ENCODE measurements at places on chromosomes 3 and 15. TPM values are rescaled to one million over a fixed set of nuclear protein-coding genes. Genes with fewer than 3 reads are reported as not detected.
A peak's percentile ranks its signal among the peaks of the same experiment; 100 is the strongest.

DNA sequence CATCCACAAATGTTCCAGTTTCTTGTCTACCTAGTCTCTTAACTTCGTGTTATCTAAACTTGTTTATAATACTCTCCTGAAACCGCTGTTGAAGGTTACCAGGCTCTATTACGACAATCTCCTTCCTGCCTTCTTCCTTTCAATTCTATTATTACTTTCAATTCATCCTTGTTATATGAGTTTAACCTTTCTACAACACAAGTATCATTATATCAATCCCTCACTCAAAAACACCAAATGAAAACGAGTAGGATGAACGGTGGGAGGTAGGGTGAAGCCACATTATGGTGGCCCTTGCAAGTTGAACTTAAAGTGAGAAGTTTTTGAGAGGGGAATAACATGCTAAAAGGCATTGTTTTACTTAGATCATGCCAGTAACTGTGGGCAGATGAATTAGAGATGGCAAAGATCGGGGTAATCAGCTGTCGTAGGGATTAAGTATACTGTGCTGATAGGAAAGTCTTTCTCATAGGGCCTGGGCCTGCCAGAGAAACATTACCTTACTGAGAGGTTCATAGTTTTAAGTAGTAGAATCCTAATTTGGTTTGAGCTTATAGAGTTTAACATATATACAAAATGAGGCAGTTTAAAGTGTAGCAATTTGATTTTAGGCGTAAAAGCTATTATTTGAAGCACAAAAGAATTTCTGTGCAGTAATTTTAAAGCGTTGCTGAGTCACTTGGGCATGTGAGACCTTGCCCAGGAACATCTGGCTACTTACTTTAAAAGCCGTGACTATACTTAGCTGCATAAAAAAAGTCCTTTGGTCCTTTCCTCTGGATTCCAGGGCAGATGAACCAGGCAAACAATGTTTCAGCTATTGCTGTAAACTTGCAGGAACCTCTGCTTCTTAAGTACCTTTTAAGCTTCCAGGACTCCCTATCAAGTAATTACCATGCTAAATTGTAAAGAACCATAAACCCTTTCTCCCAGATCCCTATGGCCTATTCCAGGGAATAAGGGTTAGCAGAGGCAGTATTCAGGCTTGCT, 3.3 kb upstream of the CEP97 start:
- peak overlapping the region; percentile 78 for H3K27ac ChIP-seq
- H3K4me1 ChIP-seq, result peaks cover 48% of the 10 kb centered on the region
- no peaks in the 10 kb centered on the region for H3K36me3 ChIP-seq
- no peak for DNase-seq
- H3K27me3 ChIP-seq, result no peaks in the 10 kb centered on the region

DNA sequence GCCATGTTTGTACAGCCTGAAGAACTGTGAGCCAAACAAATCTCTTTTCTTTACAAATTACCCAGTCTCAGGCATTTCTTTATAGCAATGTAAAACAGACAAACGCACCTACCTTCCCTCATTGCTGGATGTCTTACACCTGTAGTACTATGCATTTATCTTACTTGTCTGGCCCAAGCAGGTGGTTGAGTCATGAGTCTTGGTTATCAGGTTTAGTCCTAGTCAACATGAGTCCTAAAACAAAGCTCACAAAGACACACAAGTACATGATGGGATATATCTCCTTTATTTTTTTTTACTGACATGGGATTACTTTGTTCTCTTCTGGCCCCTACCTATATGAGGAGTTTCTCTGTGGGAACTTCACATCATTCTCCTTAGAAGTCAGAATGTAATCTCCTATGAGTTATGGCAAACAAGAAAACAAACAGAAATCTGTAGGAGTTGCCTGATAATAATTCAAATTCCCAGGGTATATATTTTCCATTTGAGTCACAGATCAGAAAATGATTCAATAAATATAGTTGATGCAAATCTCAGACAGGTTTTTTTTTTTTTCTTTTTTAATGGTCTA, 33.6 kb upstream of the PLSCR2 start:
- no peak overlapping the region for H3K4me3 ChIP-seq
- H3K27me3 ChIP-seq, result no peaks in the 10 kb centered on the region
- no peak overlapping the region for H3K27ac ChIP-seq
- H3K36me3 ChIP-seq, result no peaks in the 10 kb centered on the region
- no peak for DNase-seq

DNA sequence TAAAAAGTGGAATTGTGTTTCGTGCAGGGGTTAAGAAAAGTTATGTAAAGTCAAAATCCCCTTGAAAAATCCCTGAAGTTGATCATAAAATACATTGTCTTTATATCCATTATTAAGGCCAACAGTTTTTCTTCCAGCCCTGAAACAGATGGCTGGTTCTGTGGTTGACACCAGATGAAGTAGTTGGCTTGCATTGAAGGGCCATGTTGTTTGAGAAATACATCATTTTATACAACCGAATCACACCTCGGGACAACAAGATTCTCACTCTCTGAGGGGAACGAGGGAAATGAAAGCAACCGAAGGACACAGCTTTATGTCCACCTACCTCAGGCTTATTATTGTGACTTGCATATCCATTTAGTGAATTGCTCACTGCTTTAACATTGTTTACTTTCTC, 126.0 kb upstream of the MITF start:
- H3K36me3 ChIP-seq, result no peaks in the 10 kb centered on the region
- H3K4me1 ChIP-seq, result no peaks in the 10 kb centered on the region
- H3K27me3 ChIP-seq, result no peaks in the 10 kb centered on the region

- no peaks in the 10 kb centered on the region for H3K27me3 ChIP-seq
- DNase-seq, result no peak
- H3K4me3 ChIP-seq, result no peak overlapping the region
- no peak overlapping the region for H3K27ac ChIP-seq
- H3K4me1 ChIP-seq, result no peaks in the 10 kb centered on the region
Measured at GRCh38 chr3:72990701-72991395, 5.8 kb upstream of the PPP4R2 start.

- H3K4me1 ChIP-seq, result no peaks in the 10 kb centered on the region
- no peak for DNase-seq
- H3K36me3 ChIP-seq, result no peaks in the 10 kb centered on the region
- H3K27me3 ChIP-seq, result peaks cover 15% of the 10 kb centered on the region
- H3K4me3 ChIP-seq, result no peak overlapping the region
Measured at GRCh38 chr3:72234391-72234790, 449.4 kb upstream of the PROK2 start.

DNA sequence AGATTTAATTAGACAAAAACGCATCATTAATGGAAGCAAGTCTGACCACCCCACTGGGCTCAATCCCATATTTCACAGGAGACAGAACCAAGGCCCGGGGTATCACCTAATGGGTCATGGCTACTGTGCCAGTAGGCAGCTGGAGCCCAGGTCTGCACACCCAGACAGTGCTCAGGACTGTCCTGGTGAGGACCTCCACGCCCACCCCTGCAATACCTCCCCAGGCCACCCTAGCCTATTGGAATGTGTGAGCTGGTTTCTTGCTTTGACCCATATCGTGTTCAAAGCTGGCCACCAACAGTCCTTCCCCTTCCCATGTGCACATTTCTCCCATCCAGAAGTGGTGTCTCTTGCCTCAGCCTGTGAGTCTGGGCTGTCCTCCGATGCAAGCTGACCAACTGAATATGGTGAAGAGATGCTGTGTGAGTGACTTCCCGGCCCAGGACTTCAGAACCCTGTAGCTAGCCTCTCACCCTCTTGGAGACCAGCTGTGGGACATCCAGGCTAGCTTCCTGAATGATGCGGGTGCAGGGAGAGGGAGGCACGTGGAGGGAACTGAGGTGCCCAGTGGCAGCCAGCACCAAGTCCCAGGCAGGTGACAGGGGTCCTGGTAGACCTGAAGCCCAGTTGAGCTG, 19.1 kb downstream of the SLC6A20 start:
- H3K27me3 ChIP-seq, result no peaks in the 10 kb centered on the region
- no peak overlapping the region for H3K27ac ChIP-seq
- no peak overlapping the region for H3K4me3 ChIP-seq
- no peaks in the 10 kb centered on the region for H3K36me3 ChIP-seq

DNA sequence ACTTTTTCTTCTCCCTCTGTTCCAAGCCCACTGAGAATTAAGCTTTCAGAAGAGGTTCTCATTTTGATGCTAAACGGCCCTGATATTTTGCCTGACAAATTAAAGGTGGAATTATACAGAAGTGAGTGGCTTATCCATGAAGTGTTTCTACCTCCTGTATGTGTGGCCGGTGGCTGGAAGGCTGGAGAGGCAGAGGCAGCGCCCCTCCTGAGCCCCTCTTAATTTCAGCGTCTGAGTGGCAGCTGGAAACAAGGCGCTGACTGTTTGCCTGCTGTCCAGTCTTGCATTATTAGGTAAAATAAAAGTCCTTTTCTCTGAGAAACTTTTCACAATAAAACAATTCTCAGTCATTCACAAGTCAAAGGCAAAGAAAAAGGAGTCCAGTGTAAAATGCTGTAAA, 685.7 kb downstream of the MCTP2 start:
- H3K27me3 ChIP-seq, result no peaks in the 10 kb centered on the region
- no peak for DNase-seq
- no peaks in the 10 kb centered on the region for H3K36me3 ChIP-seq

Gene ANKUB1
- not detected for total RNA-seq

Gene LMLN
- total RNA-seq, result 5.9 TPM

Gene TRNT1
- total RNA-seq, result 33.4 TPM

- H3K4me3 ChIP-seq, result no peak overlapping the region
- H3K27ac ChIP-seq, result no peak overlapping the region
- no peaks in the 10 kb centered on the region for H3K27me3 ChIP-seq
- no peaks in the 10 kb centered on the region for H3K36me3 ChIP-seq
Measured at GRCh38 chr15:95919460-95919859, 411.0 kb upstream of the NR2F2 start.

Gene AADACL2
- not detected for total RNA-seq

GRCh38 chr3:18758047-18758704, 333.0 kb upstream of the SATB1 start:
- H3K4me3 ChIP-seq, result no peak overlapping the region
- no peak overlapping the region for H3K27ac ChIP-seq
- no peak for DNase-seq
- H3K4me1 ChIP-seq, result no peaks in the 10 kb centered on the region
- no peaks in the 10 kb centered on the region for H3K36me3 ChIP-seq

DNA sequence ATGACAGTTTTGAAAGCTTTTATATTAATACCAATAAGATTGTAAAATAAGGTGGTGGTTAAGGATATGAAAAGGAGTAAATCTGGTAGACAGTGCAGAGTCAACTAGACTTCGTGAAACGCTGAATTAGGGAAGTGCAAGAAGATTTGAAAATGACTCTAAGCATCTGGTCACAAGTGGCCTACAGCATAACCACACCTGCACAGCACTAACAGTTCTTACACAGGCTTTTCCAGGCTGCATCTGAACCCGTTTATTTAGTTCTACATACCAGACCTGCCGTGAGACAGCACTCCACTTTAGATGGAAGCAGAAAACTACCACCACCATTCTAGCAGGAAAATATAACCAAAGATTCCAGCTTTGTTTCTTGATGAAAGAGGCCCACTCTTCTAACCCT, 1.9 kb downstream of the DMXL2 start:
- H3K4me3 ChIP-seq, result no peak overlapping the region
- no peaks in the 10 kb centered on the region for H3K36me3 ChIP-seq

Gene SHISA5
- total RNA-seq, result 227 TPM

Gene GOLGA8J
- not detected for total RNA-seq

DNA sequence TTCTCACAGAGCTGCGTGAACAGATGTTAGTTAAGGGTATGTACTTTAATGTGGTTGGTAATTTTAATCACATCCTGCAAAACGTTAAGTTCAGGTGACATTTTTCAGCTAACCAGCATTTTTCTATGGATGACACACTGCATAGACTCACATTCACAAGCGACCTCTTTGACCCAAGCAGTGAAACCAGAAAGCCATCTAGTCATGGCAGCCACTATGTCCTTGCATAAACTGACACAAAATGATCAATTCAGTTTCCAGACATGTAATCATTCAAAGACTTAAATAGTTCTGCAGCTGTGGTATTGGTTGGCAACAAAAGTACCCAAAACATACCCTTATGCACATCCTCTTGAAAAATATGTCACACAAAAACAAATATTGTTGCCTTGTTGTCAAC, 7.4 kb upstream of the CAPN7 start:
- DNase-seq, result no peak
- H3K4me1 ChIP-seq, result peaks cover 6% of the 10 kb centered on the region
- H3K4me3 ChIP-seq, result no peak overlapping the region
- no peak overlapping the region for H3K27ac ChIP-seq

DNA sequence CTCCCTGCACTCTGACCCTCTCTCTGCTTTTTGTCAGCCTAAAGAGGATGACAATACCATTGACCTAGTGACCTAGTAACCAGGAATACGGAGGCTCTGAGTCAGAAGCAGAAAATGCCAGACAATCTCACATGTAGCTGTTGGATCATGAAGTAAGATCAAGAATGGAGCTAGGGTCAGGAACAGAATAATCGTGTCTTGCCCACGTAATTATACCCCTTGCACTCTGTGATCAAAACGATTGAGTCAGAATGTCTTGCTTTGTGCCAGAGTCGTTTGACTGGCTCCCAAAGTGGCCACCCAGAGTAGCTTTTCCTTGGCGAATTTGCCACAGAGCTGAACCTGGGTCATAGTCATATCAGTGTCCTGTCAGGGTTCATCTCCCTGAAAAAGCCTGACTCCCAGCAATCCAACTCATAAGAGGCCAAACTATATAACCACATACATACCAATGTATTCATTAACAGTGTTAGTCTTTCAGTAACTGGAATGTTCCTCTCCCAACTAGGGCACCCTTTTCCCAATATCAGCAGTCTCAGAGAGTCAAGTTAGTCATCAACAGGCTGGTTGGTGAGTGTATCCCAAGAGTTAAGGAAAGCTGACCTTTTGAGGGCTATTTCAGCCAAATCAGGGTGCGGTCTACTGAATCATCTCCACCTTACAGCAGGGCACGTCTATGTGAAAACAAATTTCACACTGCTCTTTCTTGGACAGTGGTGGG, 5.0 kb upstream of the CDV3 start:
- no peak overlapping the region for H3K4me3 ChIP-seq
- no peaks in the 10 kb centered on the region for H3K27me3 ChIP-seq

DNA sequence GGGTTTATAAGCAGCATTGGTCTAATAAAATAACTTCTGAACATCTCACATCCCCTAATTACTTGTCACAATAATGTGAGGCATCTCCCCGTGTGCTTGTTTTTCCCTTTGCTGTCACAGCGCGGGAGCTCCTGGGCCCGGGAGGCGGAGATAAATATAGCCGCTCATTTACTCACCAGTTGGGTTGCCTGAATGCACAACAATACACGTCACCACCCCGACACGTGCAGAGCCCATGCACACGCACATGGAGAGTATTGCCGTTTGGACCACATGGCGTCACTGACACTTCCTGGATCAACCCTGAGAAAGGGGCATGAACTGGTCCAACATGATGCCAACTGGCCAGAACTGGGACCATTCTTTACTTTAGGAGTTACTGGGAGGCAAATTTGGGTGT, 76.2 kb downstream of the MRPL46 start:
- H3K36me3 ChIP-seq, result no peaks in the 10 kb centered on the region
- no peaks in the 10 kb centered on the region for H3K4me1 ChIP-seq
- no peaks in the 10 kb centered on the region for H3K27me3 ChIP-seq
- H3K4me3 ChIP-seq, result no peak overlapping the region
- no peak overlapping the region for H3K27ac ChIP-seq
- DNase-seq, result no peak

Gene POLQ
- 4.7 TPM for total RNA-seq

Gene IQCF5
- total RNA-seq, result not detected

- DNase-seq, result no peak
- no peak overlapping the region for H3K4me3 ChIP-seq
- H3K27me3 ChIP-seq, result no peaks in the 10 kb centered on the region
- H3K36me3 ChIP-seq, result no peaks in the 10 kb centered on the region
- H3K27ac ChIP-seq, result no peak overlapping the region
Measured at GRCh38 chr15:97728791-97729190, 231.7 kb upstream of the ARRDC4 start.

Data from spleen (tissue), 13 donors.